Activated gamma-delta T cell (primary cell): ENCODE measurements at places on chromosomes 4 and X.

GRCh38 chrX:139692506-139692849 lies 15.5 kb downstream of the MCF2 start:
- no peak for DNase-seq

DNA sequence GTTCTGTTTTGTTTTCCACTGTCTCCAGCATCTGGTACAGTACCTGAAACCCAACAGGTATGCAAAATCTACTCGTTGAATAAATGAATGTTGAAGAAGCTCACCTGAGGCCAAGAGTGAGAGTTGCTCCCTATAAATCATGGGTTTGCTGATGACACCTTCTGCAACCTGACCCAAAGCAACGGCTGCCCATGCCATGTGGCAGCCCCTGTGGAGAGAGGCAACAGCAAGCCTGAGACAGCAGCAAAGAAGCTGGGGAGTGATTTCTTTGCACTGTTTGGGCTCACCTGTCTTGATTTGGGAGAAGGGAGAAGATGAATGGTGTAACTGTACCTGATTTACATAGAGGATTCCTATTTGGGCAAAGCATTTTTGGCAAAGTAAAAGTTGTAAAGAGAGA lies 119.8 kb upstream of the GPC4 start:
- DNase-seq = no peak

DNA sequence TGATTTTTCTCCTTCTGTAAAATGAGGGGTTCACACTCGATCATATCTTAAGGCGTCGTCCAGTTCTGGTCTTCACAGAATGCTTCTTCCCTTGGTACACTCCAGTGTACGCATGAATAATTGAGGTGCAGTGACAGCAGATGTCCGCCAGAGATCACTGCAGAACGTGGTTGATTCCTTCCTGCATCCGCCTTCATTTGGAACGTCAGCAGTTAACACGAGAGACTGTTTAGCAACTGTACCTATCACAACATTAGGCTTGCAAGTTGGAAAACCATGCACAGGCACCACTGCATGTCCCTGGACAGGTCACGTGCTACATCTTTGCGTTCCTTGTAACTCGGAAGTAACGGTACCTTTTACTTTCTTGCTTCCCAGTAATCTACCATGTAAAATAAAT lies 66.0 kb upstream of the GEMIN8 start:
- DNase-seq = no peak

GRCh38 chrX:121114691-121115090 lies 67.3 kb downstream of the GLUD2 start:
- no peak for DNase-seq

GRCh38 chr4:73730292-73730691 lies 10.1 kb upstream of the CXCL8 start:
- DNase-seq = no peak

DNA sequence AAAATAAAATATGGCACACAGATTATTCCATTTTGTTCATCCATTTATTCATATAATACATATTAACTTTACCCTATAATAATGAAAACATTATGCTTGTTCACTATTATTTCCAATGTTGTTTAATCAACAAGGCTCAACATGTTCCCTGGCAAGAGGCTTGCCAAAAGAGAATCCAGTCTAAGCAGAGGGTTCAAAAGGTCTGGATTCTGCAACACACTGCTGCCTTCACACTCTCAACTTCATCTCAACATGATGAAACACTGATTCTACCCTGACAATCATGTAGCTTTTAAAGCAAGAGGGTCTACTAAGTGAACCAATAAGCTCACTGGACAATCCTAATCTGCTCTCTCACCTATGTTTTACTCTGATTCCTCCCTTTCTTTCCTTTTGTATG lies 101.1 kb downstream of the MID1 start:
- DNase-seq = no peak

DNA sequence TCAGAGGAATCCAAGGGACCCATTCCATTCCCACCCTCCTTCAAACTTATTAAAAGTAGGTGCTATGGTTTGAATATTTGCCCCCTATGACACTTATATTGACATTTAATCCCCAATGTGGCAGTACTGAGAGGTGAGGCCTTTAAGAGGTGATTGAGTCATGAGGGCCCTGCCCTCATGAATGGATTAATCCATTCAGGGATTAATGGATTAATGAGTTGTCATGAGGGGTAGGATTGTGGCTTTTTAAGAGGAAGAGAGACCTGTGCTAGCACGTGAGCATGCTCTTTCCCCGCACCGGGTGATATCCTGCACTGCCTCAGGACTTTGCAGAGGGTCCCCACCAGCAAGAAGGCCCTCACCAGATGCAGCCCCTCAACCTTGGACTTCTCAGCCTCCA lies 50.1 kb downstream of the IRF2 start:
- DNase-seq = no peak

DNA sequence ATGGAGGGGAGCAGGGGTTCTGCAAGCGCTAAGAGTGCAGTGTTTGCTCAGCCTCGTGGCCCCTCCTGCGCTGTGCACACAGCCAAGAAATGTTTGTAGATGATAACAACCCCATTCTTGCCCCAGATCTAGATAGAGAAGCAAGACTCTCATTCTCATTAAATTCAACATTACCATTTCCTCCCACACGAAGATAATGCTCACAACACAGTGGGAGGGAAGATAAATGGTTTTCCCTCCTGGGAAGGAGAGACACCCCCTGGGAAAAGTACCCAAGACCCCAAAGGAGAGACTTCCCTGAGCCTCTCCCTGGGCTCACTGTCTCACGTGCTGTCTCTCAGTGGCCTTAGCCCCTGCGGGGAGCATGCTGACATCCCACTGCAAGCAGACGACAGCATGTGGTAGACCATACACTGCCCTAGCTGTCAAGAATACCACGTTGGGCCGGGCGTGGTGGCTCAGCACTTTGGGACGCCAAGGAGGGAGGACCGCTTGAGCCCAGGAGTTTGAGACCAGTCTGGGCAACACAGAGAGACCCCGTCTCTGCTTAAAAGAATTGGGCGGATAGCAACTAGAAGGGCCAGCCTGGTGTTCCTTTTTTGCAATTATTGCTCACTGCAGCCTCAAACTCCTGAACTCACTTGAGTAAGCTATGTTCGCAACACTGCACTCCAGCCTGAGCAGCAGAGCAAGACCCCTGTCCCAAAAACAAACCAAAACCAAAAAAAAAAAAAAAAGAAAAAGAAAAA lies 34.9 kb upstream of the IQSEC2 start:
- no peak for DNase-seq
